ENCODE measurements at places on chromosomes 2 and 18.

- no peak for DNase-seq
Measured at GRCh38 chr2:197363998-197364397, 53.4 kb upstream of the ANKRD44 start.

DNA sequence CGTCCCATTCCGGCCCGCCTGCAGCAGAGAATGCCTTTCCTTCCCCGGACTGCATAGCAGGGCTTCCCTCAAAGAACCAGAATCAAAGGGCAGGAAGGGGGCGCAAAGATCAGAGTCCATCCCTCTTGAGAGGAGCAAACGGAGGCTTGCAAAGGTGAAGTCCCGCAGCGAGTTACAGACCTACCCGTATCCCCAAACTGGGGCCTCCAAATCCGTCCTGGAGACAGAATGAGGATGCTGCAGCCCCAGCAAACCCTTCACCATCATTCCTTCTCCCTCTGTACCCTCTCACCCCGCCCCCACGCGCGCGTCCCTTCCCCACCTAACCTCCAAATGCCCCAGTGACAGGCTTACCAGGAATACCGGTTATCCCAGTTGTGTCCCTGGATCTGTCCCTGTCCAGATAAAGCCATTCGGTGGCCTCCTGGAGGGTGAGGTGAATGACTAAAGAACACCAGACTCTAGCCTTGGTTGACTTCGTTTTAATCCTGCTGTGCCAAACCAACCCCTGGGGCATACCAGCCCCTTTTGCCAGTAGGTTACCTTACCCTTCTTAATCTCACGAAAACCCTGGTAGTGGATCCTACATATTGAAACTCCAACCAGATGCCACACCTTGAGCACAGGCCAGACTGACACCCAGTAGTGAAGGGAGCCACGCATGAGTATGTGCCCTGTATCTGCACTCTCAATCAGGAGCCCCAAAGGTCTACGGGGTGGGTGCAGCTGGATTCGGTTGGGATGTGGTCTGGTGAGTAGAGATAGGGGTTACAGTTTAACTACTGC is 961 bp upstream of the SLC40A1 start:
- DNase-seq = no peak

DNA sequence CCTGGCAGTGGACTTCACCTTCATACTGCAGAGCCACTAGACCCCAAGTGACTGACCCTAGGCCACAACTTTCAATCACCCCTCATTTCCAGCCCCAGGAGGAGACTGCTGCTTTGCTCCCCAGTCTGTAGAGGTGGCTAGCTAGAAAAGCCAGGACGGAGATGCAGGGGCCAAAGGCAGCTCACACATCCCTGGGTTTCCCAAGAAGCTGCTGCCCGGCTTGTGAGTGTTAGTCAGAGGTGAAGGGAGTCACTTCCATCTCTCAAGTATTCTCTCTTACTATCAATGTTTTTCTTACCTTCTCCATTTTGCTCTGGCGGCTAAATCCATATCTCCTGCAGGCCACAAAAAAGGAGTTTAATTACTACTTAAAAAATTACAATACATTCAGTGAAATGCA is 36.2 kb downstream of the CCDC93 start:
- DNase-seq = no peak

GRCh38 chr18:59621027-59621426 is 76.2 kb downstream of the CCBE1 start:
- no peak for DNase-seq

- peak; percentile 45 for DNase-seq
Measured at GRCh38 chr2:36965751-36966369, 476 bp downstream of the STRN start.

GRCh38 chr2:70703900-70704549 is 64.0 kb downstream of the ADD2 start:
- DNase-seq = no peak

DNA sequence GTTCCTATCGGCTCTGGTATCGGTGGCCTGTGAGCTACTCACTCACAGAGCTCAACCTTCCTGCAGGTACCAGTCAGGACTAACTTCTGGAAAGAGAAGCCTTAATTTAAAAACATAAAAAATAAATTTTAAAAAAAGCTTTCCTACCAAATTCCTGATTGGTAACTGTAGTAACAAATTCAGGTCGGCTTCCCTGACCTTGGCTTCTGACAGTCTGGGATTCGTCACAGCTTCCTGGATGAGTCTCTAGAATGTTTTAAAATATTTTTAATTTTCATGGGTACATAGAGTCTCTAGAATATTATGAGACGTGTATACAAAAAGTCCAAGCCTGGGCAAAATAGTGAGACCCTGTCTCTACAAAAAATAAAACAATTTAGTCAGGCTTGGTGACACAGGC is 45.0 kb upstream of the MTCL1 start:
- no peak for DNase-seq

DNA sequence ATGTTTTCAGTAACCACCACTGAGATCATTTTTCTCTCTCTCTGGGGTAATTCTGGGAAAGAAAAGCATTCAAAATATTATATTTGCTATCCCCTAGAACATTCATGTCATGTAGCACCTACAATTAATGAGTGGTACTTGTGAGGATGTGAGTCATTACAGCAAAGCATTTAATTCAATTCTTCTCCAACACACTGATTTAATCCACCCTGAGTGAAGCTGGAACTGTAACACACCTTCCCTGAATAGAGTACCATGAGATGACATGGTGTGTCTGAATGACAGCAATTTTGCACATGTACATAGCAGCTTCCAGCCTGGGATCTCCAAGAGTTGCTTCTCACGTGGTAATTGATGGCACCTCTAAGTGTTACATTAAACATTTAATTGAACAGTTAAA is 207.1 kb upstream of the SLC14A2 start:
- no peak for DNase-seq

- peak; percentile 76 for DNase-seq
Measured at GRCh38 chr2:112121682-112122254, 16.4 kb upstream of the FBLN7 start.

GRCh38 chr2:37894047-37894446 is 31.0 kb upstream of the RMDN2 start:
- no peak for DNase-seq

GRCh38 chr2:147342329-147342728 is 502.5 kb upstream of the ACVR2A start:
- no peak for DNase-seq

DNA sequence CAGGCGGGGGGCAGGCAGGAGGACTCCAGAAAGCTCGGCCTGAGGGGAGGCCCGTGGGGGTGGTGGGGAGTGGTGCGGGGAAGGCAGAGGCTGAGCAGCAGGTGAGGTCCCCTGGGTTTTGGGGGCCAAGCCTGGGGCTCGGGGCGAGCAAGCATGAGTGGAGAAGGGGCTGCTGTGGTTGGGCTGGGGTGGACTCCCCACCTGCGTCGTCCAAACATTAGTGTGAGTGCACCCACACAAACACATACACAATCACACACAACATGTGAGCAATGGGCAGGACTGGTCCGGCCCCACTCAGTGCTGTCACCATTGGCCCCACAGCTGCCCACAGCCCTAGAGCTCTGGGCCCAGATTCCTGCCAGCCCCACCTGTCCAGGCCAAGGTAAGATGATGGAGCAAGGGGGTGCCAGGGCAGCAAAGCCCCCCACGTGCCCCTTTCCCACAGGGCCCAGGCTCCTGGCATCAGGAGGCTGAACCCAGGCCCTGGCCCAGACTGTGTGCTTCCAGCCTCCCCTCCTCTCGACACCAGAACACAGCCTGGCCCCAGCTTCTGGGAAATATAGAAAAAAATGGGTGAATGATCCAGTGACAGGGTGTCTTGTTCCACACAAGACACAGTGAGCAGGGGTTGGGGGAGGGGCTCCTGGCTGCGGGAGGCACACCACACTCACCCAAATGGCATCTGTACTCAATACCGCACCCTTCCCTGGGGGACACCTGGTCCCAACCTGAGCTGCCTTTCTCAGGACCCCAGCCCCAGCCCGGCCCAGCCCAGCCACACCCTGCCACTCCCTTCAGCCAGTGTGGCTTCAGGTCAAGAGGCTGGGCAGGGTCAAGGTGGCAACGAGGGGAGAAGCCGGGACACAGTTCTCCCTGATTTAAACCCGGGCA is 463 bp upstream of the ALPP start:
- no peak for DNase-seq

DNA sequence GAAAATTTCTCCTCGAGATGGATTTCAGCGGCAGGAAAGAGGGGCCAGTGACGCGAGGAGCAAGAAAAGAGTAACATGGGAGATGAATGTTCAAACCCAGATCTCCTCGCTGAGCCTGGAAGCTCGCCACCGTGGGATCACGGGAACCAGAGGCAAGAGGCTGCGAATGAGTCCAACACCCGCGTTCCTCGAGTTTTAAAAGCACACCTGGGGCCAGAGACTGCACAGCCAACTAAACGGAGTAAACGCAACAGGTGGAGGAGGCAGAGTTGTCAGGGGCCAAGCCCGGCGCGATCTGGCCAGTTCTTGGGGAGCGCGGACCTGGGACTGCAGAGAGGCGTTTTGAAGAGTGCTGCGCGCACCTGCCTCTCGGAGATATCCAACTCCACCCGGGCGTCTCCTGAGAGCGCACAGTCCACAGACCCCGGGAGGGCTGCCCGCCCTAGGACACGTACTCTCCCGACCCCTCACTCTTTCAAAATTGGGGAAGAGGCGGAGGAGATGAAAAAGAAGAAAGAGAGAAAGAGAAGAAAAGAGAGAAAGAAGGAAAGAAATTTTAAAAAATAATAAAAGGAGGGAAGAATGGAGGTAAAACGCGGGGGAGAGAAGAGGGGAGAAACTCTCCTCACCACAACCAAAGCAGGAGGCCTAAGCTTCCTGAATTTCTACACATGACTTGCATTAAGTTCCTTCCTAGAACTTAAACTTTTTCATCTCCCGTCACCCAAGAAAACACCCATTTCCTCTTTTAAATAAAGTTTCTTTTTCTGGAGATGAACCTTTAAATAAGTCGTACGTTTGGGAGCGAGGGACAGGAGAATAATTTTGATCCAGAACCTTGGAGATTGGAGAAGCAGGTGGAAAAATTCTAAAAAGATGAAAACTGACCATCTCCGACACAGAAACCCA is 5.3 kb upstream of the PAX3 start:
- peak; percentile 62 for DNase-seq

GRCh38 chr18:50405582-50406271 is 30.9 kb downstream of the SKA1 start:
- no peak for DNase-seq

DNA sequence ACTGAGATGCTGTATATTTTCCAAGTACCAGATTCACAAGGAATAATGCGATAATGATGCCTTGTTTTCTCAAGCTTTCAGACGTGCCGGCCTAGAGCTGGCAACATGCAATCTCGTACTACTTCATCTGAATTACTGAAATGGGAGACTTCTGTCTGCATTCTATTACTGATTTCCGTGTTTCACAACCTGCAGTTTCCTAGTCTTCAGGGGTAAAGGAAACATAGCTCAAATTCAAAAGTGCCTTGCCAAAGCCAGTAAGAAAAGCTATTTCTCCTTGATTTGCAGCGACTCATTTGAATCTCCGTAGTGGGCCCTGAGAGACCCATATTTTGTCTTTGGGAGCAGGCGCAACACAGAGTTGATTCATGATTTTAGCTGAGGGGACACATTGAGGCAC is 289.0 kb downstream of the CNTNAP5 start:
- DNase-seq = no peak

DNA sequence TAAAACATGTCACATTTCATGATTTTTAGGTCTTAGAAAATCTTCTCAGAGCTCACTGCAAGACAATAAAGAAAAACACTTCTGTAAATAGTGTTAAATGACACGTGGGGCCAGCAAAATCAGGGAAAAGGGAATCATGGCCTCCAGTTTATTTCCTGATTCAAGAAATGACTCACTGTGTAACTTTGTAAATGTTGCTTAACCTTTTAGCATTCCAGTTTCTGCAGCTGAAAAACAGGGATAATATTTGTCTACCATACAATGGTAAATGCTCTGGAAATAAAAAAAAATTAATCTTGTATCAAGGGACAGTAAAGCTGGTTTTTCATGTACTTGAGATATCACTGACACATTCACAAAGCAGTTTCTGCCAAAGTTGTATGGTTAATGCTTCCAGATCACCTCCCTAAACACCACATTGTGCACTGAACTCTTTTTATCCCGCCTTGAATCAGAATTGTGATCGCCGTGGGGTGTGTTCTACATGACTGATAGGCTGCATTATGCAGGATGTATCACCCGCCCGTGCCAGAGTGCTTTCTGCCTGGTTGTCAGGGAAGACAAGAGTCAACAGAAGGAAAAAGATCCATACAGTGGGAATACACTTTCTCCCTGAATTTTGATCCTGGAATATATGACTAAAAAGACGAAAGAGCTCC is 238.8 kb downstream of the IKZF2 start:
- DNase-seq = no peak

- no peak for DNase-seq
Measured at GRCh38 chr2:112023707-112024106, 31.4 kb upstream of the TMEM87B start.

DNA sequence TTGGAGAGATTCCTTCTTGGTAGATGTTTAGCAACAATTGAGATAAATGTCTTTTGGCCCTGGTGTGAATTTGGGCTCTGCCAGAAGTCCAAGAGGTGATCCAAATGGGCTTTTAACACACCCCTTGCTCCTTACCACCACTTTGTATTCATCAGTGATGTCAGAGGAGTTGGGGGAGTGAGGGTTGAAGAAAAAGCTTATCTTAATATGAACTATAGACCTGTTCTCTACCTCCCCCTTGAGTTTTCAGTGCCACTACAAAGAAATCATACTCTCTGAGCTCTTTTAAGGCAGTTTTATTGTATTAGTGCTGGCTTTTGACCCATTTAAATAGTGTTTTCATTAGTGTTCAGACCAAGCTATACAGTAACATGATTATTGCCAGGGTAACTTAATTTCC is 229.1 kb downstream of the PHLPP1 start:
- no peak for DNase-seq

DNA sequence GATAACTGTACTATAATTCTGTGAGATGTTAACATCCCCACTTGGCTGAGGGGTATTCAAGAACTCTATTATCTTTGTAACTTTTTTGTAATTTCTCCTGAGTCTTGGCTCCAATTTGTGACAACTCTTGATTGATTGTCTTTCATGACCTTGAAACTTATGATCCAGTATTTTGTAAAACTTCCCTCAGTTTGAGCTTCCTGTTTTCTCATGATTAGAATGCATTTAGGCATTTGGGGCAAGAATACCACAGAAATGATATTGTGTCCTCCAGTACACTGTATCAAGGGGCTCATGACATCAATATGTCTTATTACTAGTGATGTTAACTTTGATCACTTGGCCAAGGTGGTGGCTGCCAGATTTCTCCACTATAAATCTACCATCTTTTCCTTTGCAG is 37.4 kb downstream of the PNO1 start:
- DNase-seq = no peak

DNA sequence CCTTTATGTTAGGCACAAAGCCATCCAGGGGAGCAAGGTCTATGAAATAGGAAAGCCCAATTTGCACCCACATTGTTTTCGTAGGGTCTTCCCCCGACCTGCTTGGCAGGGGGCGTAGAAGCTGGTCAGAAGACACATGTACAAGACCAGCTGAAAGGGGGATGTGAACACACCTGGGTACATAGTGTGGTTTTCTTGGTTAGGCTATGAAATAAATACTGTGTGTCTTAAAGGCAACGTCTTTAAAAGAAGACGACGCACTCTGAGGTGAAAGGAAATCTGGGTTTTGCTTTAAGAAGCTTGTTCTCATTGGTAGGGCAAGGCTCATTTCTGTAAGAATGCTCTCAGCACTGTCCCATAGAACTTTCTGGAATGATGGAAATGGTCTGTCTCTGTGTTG is 60.0 kb upstream of the KLF7 start:
- no peak for DNase-seq

GRCh38 chr2:99562516-99562915 is 72.7 kb upstream of the REV1 start:
- DNase-seq = no peak

Data from KBM-7 (cell line).